ENCODE measurements at places on chromosomes 16 and 17.

GRCh38 chr17:74864866-74865395 is 5.2 kb upstream of the GRIN2C start:
- DNase-seq = peak; percentile 66

DNA sequence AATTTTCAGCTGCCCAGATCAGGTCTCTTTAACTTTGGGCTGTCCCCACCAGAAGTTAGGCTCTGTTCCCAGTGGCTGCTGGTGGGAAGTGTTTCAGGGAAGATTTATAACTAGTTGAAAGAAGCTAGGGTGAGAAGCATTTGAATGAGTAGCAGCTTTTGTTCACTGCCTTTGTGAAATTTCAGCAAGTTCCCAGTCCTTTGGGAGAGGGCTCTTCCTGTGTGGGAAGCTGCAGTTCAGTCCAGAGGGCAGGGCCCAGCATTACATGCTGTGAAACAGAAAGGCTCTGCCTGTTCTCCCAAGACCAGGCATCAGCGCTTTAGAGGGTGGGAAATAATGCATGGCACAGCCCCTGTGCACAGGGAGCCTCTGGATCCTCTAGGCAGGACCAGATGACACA is 17.8 kb downstream of the PROCA1 start:
- no peak for DNase-seq

DNA sequence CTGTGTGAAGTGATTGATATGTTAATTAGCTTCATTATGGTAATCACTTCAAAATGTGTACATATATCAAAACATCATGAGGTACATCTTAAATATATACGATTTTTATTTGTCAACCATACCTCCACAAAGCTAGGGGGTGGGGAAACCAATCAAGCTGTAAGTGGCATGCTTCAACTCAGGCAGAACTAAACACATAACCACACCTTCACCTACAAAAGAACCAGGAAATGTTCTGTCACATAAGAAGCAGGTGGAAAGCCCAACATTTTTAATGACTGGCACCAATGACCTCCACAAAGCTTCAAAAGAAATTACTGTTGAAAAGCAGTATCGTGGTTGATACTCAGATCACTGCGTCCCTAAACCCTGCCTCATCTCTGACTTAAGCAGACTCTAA is 867.7 kb upstream of the EEF2KMT start:
- DNase-seq = no peak

- DNase-seq = no peak
These were observed 38.7 kb upstream of the RHOT1 start for GRCh38 chr17:32103476-32104113.

DNA sequence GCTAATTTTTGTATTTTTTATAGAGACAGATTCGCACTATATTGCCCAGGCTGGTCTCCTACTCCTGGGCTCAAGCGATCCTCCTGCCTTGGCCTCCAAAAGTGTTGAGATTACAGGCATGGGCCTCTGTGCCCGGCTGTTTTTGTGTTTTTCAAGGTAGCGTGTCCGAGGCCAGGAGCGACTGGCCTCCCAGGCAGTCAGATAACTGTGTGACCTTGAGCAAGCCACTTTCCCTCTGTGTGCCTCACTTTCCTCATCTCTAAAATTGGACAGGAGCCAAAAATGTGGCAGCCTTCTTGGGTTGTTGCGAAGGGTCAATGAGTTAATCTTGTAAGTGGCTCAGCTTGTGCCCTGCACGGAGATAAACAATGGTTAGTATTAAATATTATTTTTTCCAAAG is 2.4 kb downstream of the ABCC1 start:
- no peak for DNase-seq

DNA sequence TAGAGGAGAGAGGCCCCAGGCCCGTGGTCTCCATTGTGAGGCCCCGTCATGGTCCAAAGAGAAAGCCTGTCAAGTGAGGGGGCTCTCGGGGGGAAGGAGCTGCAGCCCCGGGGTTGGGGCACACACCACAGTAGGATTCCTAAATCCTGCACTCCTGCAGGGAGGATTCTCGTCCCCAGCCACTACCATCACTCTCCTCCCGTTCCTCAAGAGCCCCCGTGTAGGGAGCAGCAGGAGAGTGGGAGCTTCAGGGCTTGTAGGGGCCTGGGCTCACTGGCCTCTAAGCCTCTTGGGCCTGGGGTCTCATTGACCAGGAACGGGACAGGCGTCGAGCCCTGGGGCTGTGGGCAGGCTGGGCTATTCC is 821 bp downstream of the C16orf86 start:
- DNase-seq = no peak

- DNase-seq = no peak
These were observed 589 bp downstream of the XYLT2 start for GRCh38 chr17:50346313-50347116.
